ENCODE measurements at places on chromosomes 3 and 15.
A peak's percentile ranks its signal among the peaks of the same experiment; 100 is the strongest.

DNA sequence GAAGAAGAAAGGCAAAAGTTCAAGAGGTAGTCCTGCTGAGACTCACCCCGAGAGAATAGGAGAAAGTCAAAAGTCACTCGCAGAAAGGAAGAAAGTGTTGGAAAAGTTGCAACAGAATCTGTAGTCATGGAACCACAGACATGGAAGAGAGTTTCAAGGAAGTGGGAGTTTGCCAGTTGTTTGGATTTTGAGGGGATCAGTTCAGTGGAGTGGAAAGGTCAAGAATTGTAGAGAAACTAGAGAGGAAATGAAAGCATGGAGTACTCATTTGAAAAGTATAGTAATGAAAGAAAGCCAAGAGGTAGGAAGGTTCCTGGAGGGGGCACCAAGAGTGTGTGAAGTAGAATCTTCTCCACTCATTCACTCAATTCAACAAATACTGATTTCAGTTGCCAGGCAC, 34.7 kb downstream of the SPTSSB start:
- DNase-seq, result no peak

- DNase-seq, result peak; percentile 54
These were observed 154.0 kb upstream of the THBS1 start for GRCh38 chr15:39426552-39427532.

DNA sequence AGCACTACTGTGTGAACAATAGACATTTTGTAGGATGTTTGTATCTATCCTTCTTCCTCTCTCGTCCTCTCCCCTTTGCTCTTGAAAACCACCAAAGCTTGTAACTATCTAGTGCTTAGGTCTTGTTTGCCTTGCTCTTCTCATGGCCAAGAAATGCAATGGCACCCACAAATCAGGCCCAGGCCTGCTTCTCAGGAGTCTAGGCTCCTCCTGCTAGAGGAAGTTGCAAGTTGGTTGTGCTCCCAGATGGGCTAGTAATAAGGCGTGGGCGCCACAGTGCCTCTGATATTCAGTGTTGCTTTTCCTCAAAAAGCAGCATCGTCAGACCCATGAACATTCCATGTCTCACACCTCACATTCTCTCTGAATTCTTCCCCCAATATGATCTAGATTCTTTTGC, 28.7 kb downstream of the ZNF385D start:
- DNase-seq, result no peak

- no peak for DNase-seq
These were observed 65.2 kb downstream of the MYLK start for GRCh38 chr3:123818921-123819429.

DNA sequence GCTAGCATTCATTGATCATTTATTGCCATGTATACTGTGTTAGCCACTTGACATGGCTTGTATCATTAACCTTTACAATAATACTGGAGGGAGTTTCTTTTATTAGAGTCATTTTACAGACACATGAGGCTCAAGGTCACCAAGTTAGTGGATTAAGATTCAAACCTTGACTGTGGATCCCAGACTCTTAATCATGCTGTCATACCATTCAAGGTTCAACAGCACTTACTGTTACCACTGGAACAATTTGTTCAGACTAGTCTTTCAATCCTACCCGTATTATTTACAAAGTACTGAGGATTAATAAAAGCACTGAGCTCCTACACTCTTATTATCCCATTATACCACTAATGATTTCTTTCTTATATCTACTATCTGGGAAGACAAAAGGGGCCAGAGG, 1.2 kb downstream of the COX17 start:
- DNase-seq, result no peak

DNA sequence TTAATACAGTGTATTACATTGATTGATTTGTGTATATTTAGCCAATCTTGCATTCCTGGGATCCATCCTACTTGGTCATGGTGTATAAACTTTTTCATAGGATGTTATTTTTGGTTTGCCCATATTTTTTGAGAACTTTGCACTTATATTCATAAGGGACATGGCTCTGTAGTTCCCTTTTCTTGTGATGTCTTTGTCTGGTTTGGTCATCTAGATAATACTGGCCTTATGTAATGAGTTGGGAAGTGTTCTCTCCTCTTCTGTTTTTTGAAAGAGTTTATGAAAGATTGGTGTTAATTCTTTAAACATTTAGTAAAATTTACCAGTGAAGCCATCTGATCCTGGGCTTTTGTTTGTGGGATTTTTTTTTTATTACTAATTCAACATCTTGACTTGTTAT, 9.6 kb downstream of the CHST13 start:
- no peak for DNase-seq

GRCh38 chr15:52783929-52784798, 6.0 kb downstream of the ONECUT1 start:
- no peak for DNase-seq

GRCh38 chr3:119469418-119470189, 841 bp downstream of the POGLUT1 start:
- DNase-seq, result no peak

- no peak for DNase-seq
These were observed 46.0 kb downstream of the RPL39L start for GRCh38 chr3:187093320-187093719.

DNA sequence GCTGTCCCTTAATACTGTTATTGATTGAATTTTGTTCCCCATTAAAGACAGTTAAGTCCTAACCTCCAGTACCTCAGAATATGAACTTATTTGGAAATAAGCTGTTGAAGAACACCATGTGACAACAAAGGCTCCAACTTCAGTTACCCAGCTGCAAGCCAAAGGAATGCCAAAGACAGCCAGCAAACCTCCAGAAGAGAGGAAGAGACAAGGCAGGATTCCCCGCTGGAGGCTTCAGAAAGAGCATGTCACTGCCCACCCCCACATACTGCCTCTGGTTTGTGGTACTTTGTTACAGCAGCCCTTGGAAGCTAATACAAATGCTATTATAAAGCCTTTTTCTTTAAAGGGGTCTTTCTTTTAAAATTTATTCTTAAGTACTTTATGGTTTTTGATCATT, 18.4 kb upstream of the NEK10 start:
- no peak for DNase-seq

DNA sequence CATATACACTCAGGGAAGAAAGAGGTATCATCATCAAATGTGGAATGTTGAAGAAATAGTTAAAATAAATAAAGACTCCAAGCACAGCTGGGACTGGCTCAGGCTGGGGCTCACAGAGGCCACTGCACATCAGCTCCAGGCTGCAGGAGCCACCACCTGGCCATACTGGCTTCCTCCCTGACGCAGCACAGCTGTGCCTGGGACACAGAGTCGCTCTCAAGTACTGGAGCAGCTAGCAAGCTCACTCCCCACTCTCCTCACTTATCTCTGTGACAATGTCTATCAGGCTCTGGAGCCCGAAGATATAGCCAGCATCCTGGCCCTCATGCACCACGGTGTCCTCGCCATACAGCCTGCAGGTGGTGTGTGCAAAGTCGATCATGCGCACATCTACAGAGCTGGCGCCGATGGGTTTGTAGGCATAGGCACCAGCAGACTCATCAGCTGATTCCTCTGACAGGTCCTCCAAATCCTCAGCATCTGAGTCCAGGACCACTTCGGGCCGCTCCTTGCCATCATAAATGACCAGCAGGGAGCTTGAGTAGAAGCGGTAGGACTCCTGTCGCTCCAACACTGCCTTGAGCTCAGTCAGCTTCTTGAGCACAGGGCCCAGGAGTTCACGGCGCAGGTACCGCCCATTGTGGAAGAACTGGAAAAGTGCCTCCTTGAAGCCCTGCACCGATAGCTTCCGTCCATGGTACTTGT, 2.5 kb upstream of the NCKIPSD start:
- DNase-seq, result no peak

GRCh38 chr3:10581251-10581650, 75.9 kb upstream of the ATP2B2 start:
- no peak for DNase-seq

GRCh38 chr15:73885954-73886700, 12.8 kb downstream of the TBC1D21 start:
- no peak for DNase-seq

DNA sequence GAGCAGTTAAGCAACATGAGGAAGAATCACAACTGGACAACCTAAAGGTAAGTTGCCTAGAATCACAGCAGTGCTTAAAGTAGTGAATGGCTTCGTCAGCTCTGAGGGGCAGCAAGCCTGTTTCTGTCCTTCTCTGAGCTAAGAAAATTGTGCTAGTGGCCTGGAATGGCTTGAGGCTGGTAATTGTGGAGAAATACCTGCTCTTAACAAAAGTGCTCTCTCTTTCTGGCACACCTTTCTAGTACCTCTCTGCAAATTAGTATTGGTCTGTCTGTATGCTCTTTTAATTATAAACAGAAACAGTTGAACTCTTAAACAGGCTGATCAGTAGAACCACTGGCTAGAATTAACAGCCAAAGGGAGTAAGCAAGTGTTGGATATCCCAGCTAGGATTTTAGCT, 11.6 kb downstream of the SNX1 start:
- DNase-seq, result no peak

- no peak for DNase-seq
These were observed 822 bp upstream of the FBN1 start for GRCh38 chr15:48646331-48646730.

GRCh38 chr3:105255350-105255749, 111.4 kb upstream of the ALCAM start:
- DNase-seq, result no peak

GRCh38 chr3:141646760-141647561, 91.1 kb upstream of the RNF7 start:
- no peak for DNase-seq

DNA sequence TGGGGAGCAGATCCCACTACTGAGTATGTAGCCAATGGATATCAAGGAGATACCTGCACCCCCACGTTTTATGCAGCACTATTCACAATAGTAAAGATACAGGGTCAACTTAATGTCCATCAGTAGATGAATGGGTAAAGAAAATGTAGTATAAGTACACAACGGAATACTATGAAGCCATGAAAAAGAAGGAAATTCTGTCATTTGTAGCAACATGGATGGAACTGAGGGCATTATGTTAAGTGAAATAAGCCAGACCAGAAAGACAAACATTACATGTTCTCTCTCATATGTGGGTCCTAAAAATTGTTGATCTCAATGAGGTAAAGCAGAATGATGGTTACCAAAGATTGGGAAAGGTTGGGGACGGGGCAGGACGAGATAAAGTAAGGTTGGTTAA, 14.6 kb downstream of the PP2D1 start:
- DNase-seq, result no peak

- no peak for DNase-seq
These were observed 39.2 kb downstream of the MBNL1 start for GRCh38 chr3:152307829-152308474.

DNA sequence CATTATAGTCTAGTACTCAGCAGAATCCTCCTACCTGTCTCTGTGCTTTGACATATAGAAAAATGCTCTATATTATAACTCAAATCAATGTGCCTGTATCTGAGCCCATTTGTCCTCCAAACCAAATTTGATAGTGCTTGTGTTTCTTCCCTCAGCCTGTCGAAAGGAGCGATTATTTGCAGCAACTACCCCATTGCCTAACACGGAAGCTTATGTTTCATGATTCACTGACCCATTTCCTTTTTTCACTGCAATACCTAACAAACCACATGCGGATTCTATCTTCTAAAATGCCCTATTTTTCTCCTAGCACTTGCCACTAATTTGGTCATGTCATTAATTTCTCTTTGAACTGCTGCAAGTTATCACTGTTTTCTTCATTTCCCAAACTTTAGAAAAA, 1220.6 kb upstream of the CADM2 start:
- DNase-seq, result no peak

DNA sequence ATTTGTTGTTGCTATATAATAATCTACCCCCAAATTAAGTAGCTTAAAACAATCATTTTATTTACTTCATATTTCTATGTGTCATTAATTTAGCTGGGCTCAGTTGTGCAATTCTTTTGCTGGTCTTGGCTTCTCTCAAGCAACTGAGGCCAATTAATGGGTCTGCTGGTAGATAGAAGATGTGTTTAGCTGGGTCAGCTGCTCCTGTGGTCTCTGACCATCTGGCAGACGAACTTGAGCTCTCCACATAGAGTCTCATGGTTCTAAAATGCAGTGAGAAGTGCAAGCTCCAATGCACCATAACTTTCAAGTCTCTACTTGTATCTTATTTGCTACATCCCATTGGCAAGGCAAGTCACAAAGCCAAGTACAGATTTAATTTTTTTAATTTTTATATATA, 515.6 kb downstream of the ZIC1 start:
- no peak for DNase-seq

All from stimulated activated CD8-positive, alpha-beta memory T cell treated with anti-CD3 and anti-CD28 coated beads, Interleukin-4, amount 100 ng/mL, for 1 hour (primary cell).